Left lobe of liver (tissue), 2 donors: ENCODE measurements at places on chromosomes 1 and 21. TPM values are rescaled to one million over a fixed set of nuclear protein-coding genes. Genes with fewer than 3 reads are reported as not detected.

- DNase-seq = no peak
These were observed 52.5 kb downstream of the RWDD3 start for GRCh38 chr1:95286479-95286878.

LHX8 gene
- not detected for total RNA-seq

- DNase-seq = no peak
These were observed 348.7 kb downstream of the RPS6KC1 start for GRCh38 chr1:213399695-213400094.

DNA sequence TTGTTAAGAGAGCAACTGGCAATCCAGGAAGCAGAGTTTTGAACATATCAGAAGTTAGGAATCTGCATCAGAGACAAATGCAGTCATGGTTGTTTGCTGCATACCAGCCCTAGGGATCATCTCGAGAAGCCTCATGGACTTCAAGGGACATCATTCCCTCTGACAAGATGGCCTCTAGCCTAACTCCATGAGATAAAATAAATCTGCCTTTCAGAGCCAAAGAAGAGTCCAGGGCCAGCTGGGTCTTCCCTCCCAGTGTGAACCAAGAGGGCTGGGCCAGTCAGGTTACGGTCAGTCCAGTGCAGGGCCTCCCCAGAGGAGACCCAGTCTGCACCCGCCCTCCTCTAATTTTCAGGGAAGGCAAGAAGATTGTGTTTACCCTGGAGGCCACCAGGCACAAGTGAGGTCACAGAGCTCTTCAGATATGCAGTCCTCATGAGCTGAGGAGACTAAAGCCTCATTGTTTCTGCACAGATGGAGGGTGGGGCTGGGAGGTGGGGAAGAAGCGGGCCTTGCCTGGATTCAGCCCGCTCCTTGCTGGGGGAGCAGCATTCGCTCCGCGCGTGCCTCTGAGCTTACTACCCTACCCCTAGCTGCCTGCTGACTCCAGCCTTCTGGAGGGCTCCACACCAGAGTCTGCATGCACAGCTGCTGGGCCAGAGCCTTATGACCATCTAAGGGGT, 52.8 kb downstream of the CAPN2 start:
- DNase-seq = peak; percentile 23

- DNase-seq = no peak
These were observed 6.4 kb downstream of the UTP11 start for GRCh38 chr1:38018864-38019343.

REN gene
- 0.20 TPM for total RNA-seq

- peak; percentile 82 for DNase-seq
These were observed 48.2 kb upstream of the IRF2BP2 start for GRCh38 chr1:234658138-234658537.

- DNase-seq = no peak
These were observed 160.1 kb upstream of the COL6A1 start for GRCh38 chr21:45821315-45821962.

- no peak for DNase-seq
These were observed 33.6 kb upstream of the CAMSAP2 start for GRCh38 chr1:200704986-200705500.

DNA sequence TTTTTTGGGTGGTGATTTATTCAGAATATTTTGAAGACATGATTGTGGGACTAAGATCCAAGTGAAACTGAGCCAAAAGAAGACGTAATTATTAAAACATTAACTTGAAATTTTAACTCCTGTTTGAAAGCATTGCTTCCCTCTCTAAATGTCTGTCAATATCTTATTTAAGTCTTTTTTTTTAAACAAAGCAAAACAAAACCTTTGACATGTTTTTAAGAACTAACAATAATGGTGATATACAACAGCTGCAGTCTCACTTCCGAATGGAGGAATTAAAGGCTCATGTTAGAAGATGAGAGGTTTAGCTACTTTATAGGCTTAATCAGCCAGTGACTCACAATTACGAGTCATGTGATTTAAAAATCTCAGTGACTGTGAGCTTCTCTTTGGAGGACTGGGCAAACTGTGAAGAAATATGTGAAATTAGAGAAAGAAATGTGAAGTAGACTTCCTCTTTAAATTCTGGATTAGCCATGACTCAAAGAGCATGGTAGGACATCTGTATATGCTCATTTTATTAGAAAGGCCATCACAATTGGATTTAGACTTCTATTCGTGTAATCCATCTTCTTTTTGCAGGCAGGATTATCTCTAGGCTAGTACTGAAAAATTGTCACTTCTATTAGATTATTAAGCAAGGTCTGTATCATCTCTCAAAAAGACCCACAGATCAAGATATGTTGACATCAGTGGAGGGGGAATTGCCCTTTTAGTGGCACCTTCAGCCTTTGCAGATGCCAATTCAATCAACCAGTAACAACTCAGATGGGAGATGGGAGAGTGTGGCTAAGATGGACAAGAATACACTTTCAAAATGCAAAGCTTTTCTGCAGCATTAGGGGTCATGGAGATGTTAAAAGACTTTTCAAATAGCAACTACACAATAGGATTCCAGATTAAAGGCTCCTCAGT, 28.7 kb downstream of the KCNA3 start:
- DNase-seq = no peak

PDC gene
- total RNA-seq = not detected

CFHR3 gene
- total RNA-seq = 279 TPM

DNA sequence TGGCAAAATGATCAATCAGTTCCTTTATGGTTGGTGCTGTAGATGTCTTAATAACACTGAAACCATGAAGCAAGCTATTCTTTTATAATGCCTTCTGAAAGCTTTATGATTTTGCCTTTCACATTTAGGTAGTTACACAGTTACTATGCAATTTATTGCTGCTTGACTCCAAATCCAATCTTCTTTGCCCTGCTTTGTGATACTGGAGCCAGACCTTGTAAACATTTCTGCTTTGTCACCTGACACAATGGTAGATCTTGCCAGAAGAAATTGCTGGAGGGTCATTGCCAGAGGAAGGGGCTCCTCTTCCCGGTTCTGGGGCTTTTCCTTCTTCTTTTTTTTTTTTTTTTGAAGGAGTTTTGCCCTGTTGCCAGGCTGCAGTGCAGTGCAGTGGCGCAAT, 40.5 kb upstream of the KLF17 start:
- DNase-seq = no peak

DNA sequence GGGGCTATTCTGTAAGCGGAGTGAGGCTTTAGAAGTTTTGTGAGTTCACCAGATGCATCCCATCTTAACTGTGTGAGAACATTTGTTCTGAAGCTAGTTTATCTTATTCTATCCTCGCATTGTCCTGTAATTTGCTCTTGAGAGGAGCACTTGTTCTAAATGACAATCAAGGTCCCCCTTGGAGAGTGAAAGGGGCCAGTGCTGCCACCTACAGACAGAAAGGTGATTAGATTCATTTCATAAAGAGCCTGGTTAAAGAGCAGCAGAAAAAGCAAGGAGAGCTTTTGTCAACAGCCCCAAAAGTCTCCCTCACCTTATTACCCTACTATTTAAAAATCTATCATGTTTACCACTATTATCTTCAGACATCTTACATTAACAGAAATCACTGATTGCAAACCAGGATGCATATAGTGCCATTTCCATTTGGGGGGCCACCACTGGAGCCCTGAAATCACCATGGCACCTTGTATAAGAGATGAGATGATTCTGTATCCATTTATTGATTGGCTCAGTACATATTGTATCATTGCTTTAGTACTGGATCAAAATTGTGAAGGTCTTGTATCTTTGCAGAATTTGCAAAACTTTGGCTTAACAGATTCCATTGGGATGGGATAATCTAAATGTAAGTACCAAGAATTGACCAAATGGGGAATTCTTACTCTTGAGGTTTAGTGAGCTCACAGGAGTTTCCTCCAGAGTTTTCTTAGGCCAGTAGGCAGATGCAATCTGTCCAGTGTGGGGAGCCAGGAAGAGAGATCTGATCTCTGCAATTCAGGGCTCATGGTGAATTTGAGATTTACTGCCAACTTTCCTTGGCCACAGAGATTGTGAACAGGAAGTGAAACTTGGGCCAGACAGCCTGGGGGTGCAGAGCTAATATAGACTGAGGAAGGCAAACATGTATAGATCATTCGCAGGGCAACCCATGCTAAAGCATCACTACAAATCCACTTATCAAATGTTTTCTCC, 64.3 kb upstream of the TRABD2B start:
- DNase-seq = peak; percentile 57

GRCh38 chr1:115505148-115505571, 136.6 kb upstream of the VANGL1 start:
- DNase-seq = no peak

DNA sequence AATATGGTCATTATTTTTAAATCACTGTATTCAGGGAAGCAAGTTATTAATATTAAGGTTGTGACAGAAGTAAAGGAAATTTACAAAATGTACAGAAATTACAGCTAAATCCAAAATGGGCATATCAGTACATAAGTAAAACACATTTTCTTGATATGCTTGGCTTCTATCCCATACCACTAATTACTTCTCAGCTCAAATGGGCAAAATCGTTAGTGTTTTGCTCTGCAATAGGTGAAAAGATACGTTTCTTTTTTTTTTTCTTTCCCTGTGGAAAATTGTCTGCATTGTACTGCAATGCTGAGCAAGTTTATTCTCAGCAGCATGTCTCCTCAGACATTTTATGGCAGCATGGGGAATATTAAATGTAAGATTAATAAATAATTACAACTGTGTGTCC, 77.1 kb upstream of the PRMT6 start:
- no peak for DNase-seq

DNA sequence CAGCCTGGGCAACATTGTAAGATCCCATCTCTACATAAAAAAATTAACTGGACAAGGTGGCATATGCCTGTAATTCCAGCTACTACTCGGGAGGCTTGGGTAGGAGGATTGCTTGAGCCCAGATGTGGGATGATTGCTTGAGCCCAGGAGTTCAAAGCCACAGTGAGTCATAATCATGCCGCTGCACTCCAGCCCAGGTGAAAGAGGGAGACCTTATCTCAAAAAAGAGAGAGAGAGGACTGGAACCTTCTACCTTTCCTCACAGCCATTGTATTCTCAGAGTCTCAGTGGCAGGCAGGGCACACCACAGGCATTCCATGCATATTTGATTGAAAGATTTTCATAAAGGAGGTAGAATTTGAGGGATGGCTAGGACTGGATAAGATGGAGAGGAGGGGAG, 78.4 kb downstream of the KIF14 start:
- no peak for DNase-seq

SPATA45 gene
- total RNA-seq = not detected

- no peak for DNase-seq
These were observed 49.5 kb upstream of the CD1D start for GRCh38 chr1:158131217-158131616.

GRCh38 chr1:85707267-85707989, 805 bp downstream of the ZNHIT6 start:
- DNase-seq = no peak

DNA sequence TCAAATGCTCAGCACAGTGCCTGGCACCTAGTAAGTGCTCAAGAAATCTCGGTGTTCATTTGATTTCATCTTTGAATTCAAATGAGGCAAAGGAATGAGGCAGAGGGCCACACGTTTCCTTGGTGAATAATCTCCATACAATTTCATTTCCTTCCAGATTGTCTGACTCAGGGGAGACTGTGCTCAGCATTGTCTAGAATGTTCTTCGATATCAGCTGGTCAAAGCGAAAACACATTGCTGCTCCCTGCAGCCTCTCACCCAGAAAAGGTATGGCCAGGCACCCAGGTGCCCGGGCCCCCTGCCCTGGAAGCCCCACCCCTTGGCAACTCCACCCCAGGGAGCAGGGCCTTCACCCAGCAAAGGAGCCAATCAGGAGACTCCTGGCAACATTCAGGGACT, 55.8 kb downstream of the FBXO2 start:
- DNase-seq = no peak

ETNK2 gene
- total RNA-seq = 213 TPM

CNIH4 gene
- 14.9 TPM for total RNA-seq

IL19 gene
- total RNA-seq = not detected

AMPD1 gene
- not detected for total RNA-seq

- peak; percentile 57 for DNase-seq
These were observed 610 bp downstream of the WDR26 start for GRCh38 chr1:224433701-224434672.

DDX20 gene
- 3.2 TPM for total RNA-seq

KRTAP7-1 gene
- total RNA-seq = not detected

DNA sequence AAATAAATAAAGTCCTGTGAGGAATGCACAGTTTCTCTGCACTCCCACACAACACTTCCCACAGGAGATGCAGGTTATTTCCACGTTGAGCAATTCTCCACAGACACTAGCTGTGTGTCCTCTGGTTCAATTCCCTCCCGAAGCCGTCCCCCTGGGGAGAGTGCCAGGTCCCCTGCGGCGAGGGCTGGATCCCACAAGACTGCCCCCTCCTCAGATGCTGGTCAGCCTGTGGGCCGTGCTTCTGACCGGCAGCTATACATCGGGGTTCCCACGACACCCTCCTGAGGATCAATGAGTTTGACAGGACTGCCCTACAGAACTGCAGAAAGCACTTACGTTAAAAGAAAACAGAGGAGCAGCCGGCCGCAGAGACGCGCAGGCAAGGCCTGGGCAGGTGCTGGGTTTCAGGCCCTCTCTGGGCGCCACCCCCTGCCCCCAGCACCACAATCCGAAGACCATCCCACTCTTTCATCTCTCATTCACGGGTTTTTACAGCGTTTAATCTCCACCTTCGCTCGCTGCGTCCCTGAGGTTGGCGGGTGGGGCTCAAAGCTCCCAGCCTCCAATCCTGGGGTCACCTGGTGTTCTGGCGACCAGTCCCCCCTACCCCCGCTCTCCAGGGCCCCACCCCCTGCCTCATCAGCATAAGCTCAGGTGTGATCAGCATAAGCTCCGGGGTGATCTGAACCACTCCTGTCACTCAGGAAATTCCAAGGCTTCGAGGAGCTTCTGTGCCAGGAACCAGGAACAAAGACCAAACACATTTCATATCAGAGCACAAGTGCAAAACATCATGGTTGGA, 9.3 kb downstream of the SLC35E2B start:
- peak; percentile 42 for DNase-seq

DNA sequence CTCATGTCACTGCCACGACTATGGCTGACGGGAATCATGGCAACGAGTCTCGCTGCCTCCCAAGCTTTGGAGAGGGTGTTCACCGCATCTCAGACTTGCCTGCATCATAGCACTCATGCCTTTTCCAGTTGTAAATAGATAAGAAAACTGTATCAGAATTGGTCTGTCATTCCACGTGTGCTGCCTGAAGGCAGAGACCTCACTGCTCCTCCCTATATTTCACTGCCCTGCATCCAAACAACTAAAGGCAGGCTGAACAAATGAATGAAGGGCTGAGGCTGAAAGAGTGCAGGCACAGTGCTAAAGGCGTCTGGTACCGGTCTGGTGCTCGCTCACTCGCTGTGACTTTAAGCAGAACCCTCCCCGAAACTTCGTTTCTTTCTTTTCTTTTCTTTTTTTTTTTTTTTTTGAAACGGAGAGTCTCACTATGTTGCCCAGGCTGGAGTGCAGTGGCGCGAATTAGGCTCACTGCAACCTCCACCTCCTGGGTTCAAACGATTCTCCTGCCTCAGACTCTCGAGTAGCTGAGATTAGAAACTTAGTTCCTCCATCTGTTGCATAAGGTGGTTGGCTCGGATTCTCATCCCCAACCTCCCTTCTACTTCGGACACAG, 542 bp downstream of the EIF2B3 start:
- no peak for DNase-seq
